ENCODE measurements at places on chromosomes 4 and X. TPM values are rescaled to one million over a fixed set of nuclear protein-coding genes. Genes with fewer than 3 reads are reported as not detected.

MAP7D2 gene
- total RNA-seq: 0.21 TPM

STAG2 gene
- 168 TPM for total RNA-seq

MAGEB3 gene
- not detected for total RNA-seq

LRRC66 gene
- total RNA-seq: 0.63 TPM

POLN gene
- 3.1 TPM for total RNA-seq

AMER1 gene
- total RNA-seq: 5.0 TPM

RS1 gene
- total RNA-seq: not detected

FAM53A gene
- 0.63 TPM for total RNA-seq

SAT1 gene
- total RNA-seq: 130 TPM

ABCD1 gene
- 5.2 TPM for total RNA-seq

GABRG1 gene
- 0.11 TPM for total RNA-seq

HS3ST1 gene
- 3.0 TPM for total RNA-seq

ALB gene
- 0.32 TPM for total RNA-seq

SYTL4 gene
- total RNA-seq: 18.5 TPM

AMOT gene
- total RNA-seq: 29.2 TPM

RHOXF1 gene
- total RNA-seq: not detected

MAGEA8 gene
- total RNA-seq: not detected

BANK1 gene
- total RNA-seq: 6.7 TPM

GPR50 gene
- total RNA-seq: 0.26 TPM

BRCC3 gene
- total RNA-seq: 16.3 TPM

LRP2BP gene
- total RNA-seq: 5.4 TPM

IGSF1 gene
- 0.63 TPM for total RNA-seq

XAGE1A gene
- total RNA-seq: not detected

GRIA3 gene
- 6.0 TPM for total RNA-seq

CYTL1 gene
- 24.2 TPM for total RNA-seq

RNF150 gene
- 41.3 TPM for total RNA-seq

FMR1NB gene
- not detected for total RNA-seq

PDGFC gene
- total RNA-seq: 73.5 TPM

CLGN gene
- 4.8 TPM for total RNA-seq

MAGEC2 gene
- not detected for total RNA-seq

SRPX2 gene
- total RNA-seq: 27.1 TPM

CPZ gene
- 86.5 TPM for total RNA-seq

SLC16A2 gene
- total RNA-seq: 16.1 TPM

TCEANC gene
- total RNA-seq: 9.0 TPM

PNPLA4 gene
- total RNA-seq: 21.6 TPM

Data from urinary bladder (tissue), 4 donors.